Smooth muscle cell of the coronary artery (primary cell): ENCODE measurements at places on chromosomes 13 and 19. TPM values are rescaled to one million over a fixed set of nuclear protein-coding genes. Genes with fewer than 3 reads are reported as not detected.

Gene OR10H1
- total RNA-seq: not detected in 2 replicates

Gene IZUMO2
- not detected in 2 replicates for total RNA-seq

Gene GIPR
- 1.8 TPM in 1 of 2 replicates, not detected in the other for total RNA-seq

Gene DNM2
- 82.4 and 88.9 TPM in 2 replicates for total RNA-seq

Gene KCNN1
- not detected in 2 replicates for total RNA-seq

Gene RUBCNL
- total RNA-seq: 0.08 and 18.5 TPM in 2 replicates
